ENCODE measurements at places on chromosomes 12 and 14.

- no peak for DNase-seq
Measured at GRCh38 chr12:78087363-78087675, 256.6 kb downstream of the NAV3 start.

DNA sequence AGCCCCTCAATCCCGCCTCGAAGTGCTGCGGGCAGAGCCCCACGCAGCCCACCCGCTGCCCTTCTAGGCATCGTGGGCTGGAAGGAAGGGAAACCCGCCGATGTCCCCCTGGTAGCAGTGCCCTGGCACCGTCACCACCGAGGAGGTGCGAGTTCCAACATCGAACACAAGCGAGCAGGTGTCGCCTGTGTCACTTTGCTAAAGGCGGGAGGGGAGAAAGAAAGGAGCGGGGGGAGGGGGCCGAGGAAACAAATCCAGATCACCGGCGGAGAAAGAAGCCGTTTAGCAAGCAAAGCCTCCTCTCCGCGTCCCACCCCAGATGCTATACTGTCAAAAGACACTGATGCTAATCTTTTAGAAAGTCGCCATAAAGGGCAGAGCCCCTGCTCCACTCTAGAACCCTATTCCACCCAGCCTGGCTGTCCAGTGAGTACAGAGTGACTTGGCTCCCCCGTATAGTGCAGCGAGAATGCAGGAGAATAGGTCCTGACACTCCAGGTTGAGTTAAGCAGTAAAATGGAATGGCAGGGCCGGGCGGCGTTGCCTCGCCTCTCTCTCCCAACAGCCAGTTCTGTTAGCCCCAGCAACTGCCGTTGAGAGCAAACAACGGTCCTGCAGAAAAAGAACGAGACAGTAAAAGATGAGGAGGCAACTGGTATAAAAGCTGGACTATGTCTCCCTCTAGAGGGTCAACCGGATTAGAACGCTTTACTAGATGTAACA lies 67.9 kb upstream of the USP15 start:
- peak; percentile 70 for DNase-seq

DNA sequence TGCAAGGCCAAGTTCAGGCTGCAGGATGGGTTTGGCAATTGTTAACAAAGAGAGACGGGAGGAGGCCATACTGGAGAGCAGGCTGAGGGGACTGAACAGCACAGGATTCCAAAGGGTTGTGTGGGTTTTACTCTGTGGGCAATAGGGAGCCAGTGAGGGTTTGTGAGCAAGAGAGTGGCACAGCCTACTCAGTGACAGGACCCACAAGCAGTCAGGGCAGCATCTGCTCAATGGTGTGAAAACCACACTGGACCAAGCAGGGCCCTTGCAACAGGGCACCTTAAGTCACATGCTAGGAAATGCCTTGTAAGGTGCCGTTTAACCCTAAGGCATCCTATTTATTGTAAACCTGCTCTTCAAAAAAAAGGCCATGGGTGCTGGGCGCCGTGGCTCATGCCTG lies 22.0 kb downstream of the SYNE3 start:
- no peak for DNase-seq

DNA sequence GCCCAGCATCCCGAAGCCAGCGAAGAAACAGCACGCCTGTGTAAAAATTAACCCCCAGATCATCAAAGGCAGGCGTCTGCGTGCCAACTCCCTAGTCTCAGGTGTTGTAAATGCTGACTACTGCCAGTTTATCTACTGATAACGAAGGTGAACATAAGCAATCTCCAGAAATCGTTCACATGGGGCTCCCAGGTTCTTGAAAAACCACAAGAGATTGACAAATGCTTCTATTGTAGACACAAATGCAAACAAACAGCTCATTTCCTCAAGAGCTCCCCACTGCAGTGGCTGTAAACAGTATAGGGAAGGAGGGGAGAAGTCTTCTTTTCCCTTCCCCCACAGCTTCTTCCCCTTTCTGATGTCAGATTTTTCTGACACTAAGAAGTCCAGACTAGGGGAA lies 5.3 kb upstream of the PLEKHG3 start:
- no peak for DNase-seq

- no peak for DNase-seq
Measured at GRCh38 chr14:58873228-58873953, 235.6 kb downstream of the DACT1 start.

DNA sequence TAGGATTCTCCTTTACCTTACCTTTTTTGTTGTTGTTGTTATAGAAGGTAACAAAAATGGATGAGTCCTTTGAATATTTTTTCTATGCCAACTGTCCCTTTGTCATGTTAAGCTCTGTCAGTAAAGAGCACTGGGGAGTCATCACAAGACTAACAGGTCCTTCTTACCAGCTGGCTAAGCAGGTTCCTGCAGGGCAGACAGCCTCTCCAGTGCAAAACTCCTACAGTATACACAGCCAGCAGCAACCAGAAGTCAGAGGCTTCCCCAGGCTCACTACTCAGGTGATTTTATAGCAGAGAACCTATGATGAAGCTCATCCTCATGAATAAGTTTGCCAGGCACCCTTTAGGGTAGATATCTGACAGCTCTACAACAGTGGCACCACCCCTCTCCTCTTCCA lies 271.1 kb downstream of the RERGL start:
- no peak for DNase-seq

DNA sequence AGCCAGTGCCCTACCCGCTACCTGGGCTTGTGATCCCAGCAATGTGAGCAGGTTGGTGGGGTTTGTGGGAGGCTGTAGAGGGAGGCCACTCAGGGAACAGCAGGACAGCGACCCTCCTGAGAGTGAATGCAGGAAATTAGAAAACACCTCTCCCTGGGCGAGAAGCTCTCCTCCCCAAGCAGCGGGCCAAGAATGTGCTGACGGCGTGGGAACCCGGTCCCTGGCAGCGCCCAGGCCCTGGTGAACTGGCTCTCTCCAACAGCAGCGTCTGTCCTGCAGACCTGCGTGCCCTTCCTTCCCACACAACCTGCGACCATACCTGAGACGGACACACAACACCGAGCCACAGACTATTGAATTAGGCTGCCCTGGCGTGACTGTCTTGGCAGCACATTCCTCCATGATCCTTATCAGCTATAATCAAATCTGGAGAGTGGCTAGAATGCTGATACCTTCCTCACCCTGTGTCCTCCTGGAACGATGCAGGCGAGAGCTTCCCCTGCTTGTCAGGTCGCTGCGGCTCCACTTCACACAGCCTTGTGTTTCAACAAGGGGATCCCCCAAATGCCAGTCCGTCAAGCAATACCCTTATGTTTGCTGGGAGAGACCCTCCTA lies 114.8 kb upstream of the GSC start:
- DNase-seq = no peak

DNA sequence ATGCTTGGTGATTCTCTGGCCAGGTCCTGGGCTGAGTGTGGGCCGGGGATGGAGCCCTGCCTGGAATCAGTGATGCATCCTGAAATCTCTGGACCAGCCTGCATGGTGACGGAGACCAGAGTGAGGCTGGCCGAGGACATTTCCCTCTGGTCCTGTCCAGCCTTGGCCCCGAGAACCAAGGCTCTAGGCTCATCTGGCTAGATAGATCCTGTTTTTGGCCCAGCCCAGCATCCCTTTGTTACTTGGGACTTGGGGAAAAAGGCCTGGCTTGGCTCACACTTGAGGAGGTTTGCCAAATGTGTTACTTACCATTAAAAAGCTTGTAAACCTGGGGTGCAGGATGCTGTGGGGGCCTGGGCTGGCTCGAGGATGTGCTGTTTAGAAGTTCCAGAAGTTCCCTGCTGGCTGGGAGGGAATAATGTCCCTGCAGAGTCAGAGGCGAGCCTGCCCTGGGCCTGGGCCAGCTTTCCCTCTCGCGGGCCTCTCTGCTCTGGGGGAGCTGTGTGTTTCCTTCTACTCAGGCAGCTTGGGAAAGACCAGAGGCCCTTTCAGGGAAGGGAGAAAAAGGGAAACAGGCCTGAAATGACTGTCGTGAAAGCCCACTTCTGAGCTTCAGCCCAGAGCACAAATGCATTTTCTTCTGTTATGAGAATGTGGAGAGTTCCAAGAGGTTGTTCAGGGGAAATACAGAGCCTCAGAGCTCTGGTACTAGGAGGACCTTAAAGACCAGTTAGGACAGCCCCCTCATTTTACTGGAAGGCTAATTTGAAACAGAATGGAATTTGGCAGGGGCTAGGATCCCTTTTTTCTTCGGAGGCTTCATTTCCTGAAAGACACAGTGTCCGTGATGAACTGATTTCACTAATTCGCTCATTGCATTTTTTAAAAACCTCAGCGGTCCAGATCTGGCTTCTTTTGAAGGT lies 47.2 kb upstream of the CTDSP2 start:
- no peak for DNase-seq

- DNase-seq = no peak
Measured at GRCh38 chr14:47541662-47542061, 133.7 kb downstream of the MDGA2 start.

DNA sequence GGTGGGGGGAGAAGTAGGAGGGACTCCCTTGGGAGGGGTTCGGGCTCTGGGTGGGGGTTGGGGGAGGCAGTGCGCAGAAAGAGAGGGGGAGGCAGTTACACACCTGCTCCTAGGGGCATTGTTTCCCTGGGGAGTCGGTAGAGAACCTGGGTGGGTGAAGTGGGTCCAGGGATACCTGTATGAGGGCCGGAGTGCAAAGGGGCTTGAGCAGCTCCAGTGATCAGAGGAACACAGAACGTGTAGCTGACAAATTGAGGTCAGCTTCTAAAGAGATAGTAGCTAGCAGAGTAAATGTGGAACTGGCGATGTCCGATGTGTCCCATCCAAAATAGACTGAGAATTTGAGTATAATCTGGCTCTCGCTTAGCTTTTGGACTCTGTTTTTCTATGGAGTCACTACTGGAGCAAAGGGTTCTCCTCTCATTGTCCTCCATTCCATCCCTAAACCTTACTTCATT lies 502 bp downstream of the SMARCD1 start:
- DNase-seq = no peak

DNA sequence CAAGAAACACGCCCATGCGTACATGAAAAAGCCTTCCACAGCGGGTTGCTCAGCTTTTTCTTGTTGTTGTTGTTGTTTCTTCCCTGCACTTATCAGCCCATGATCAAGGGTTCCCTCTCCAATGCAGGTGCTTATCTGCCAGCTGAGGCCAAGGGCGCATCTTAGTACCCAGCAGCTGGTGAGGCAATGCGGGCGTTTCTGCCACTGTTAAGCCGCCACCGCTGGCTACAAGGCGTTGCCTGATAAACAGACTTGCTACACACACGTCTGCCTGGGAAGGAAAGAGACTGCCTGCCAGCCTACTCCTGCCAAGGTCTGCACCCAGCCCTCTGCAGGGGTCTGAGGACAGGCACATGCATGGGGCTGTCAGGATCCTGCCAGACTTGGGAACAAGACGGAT lies 345.9 kb downstream of the BCL11B start:
- DNase-seq = peak; percentile 33

DNA sequence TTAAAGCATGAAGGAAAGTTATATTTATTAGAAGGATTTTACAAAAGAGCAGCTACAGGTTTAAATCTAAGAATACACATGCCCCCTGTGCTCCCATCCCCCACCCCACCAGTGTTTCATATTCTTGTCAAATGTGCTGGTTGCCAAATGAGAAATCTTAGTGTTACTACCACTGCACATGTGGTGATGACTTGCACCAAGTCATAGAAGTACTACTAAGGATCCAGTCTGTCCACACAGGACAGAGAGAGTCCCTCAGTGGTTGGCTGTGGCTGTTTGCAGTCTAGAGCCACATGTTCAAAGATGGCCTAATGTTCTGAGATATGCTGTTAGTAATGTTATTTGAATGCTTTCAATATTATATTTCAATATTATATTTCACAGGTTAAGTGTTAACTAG lies 268.8 kb downstream of the ADAMTS20 start:
- DNase-seq = no peak

- DNase-seq = no peak
Measured at GRCh38 chr12:18327036-18327435, 65.7 kb downstream of the PIK3C2G start.

DNA sequence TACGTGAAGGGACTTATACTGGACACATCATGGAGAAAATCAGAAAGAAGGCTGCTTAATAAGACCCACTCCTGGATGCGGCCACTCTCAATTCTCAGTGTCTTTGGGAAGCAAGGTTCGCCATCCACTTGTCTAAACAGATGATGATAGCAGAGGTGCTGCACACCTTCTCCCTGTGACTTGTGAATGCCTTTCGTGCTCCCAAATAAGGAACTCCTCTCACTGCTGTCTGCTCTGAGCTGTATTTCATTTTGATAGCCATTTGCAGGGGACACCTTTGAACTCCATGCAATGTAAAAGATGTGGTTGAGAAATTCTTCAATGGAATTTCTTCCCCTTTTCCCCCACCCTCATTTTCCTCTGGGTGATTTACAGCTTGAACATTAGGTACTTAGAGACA lies 11.6 kb downstream of the RMST start:
- DNase-seq = no peak
